Smooth muscle cell of the brain vasculature (primary cell): ENCODE measurements at places on chromosomes 6 and 20.

GRCh38 chr6:82775981-82776380, 289.7 kb downstream of the UBE3D start:
- DNase-seq: no peak

DNA sequence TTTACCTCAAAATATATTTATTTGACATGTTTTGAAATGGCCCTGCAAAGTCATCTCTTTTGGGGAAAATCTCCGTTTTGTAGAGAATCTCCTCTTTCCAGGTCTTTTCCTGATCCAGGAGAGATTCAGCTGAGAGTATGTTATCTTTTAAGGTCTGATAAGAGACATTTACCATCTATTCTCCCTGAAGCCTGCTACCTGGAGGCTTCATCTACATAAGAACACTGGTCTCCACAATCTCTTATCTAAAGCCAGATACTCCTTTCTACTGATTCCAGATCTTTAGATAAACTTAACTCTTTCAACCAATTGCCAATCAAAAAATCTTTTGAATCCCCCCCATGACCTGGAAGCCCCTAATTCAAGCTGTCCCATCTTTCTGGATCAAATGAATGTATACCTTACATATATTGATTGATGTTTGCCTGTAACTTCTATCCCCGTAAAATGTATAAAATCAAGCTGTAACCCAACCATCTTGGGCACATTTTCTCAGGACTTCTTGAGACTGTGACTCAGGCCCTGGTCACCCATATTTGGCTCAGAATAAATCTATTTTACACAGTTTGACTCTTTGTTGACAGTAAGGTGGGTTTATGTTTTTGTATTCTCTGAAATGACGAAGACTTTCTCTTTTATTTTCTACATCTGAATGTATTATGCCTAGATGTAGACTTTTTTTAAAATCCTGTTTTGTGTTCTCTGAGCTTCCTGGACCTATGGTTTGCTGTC, 95.5 kb downstream of the ECT2L start:
- no peak for DNase-seq

DNA sequence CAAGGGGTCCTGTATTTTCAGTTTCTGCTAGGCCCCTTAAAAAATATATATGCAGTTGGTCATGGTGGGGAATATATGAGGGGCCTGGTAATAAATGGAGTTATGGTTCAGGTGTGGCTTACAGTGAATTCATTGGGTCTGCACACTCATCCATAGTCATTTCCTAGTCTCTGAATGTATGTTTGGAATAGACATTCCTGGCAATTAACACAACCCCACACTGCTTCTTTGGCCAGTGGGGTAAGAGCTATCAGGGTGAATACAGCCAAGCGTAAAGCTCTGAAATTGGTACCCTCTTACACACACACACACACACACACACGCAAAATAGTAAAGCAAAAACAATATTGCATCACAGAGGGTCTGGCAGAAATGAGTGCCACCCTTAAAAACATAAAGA, 56.5 kb downstream of the QRSL1 start:
- no peak for DNase-seq

DNA sequence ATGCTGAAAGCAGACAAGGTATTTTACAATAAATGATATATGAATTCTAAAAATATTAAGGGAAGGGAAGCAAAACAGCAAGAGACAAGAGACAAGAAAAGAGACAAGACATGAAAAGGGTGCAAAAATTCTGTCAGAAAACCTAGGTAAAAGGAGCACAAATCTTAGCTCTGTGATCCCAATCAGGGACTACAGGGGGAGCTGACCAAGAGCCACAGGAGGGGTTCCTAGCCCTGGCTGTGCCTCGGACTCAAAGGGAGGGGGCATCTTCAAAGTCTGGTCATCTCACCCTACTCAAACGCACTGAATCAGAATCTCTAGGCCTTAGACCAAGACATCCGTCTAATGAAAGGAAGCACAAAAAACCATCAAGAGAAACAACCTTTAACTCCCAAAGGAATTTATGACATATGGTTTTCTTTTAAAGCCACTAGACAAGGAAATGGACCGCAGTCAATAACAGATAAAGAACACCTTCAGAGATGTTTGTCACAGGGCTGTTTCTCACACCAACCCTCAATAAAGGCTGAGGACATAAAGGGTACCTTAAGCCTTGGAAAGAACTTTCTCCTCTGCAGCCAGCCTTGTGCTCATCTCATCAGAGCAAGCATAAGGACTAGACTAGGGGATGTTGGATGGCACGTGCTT, 130.4 kb upstream of the CDYL start:
- no peak for DNase-seq

DNA sequence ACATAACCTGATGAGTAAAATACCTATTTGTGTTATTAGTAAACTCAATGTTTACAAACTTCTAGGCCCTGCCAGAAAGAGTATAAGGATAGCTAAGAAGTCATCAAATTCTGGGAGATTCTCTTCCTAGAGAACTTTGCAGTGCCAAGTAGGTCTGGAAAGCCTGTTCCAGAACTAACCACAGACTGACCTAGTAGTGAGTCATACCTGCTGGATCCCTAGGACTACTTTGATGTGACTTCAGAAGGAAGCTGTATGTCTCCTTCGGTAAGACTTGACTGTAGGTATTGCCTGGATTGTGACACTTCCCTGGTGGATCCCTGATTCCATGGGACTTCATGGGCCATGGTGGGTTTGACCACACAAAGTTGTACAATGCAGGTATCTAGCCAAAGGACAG, 131.7 kb downstream of the DNAH8 start:
- no peak for DNase-seq

DNA sequence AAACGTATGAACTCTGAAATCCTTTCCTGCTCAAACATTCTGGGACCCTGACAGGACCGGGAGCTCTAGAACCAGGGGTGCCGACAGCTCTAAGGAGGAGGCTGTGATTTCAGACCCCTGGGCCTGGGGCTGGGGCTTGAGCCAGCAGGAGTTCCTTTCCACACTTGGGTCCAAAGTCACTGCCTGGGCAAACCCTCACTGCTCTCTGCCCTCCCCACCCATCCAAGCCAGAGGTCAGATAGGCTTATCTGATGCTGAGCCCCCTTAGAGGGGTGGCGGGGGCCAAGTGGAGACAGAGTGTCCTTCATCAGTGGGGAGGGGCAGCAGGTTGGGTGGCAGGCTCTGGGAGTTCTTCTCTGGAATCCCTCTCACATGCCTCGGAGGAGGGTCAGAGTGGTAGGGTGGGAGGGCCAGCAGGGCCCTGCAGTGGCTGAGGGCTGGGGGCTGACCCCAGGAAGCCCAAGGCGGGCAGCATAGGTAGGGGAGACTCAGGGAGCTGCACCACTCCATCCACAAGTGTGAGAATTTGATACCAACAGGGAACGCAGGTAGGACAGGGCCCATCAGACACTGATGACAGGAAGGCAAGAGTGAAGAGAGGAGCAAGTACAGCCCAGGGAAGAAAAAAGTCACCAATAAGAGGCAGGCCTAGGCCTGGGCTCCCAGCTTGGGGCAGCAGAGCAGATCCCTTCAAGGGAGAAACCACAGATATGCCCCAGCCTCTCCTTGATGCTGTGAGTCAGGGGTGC, 121.0 kb downstream of the MRPL14 start:
- DNase-seq: no peak

DNA sequence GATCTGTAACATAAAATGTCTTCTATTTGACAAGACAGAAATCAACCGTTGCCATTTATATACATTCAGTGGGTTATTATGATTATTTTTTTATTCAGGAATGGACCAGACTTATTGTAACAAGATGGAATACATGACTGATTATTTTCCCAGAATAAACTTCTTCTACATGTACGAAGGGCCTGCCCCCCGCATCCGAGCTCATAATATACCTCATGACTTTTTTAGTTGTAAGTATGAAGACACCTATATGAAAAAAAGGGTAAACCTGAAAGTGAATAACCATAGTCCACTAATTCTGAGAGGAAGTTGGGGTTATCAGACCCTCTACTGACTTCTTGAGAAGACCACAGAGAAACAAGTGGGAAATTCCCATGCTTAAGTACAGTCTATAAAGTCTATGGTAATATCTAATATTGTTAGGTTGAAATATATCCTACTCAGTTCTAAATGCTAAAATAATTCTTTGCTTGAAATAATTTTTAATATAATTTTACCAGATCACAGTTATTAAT, 15.9 kb downstream of the OR2A4 start:
- no peak for DNase-seq

- DNase-seq: no peak
Measured at GRCh38 chr20:33306807-33307206, 23.8 kb downstream of the BPIFB1 start.

DNA sequence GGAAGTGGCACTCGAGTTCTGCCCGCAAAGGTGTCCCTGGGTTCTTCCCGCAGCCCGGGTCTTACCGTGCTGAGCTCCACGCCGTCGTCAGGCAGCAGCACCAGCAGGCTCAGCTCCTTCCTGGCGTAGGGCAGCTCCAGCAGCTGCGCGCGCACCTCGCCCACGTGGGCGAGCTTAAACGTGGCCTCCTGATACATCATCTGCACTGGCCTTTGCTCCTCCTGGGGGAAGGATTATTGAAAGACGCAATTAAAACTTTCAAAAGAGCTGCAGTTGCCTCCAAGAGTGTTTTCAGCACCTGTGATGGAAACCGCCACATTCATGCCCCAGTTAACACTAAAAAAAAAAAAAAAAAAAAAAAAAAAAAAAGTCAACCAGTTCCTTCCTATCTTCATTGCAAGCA, 11.3 kb downstream of the SERPINB9 start:
- no peak for DNase-seq

- DNase-seq: no peak
Measured at GRCh38 chr6:36986704-36987047, 680 bp upstream of the MTCH1 start.

GRCh38 chr6:44527181-44527580, 139.7 kb downstream of the CDC5L start:
- DNase-seq: no peak

GRCh38 chr6:111759836-111760785, 113.1 kb downstream of the FYN start:
- no peak for DNase-seq

DNA sequence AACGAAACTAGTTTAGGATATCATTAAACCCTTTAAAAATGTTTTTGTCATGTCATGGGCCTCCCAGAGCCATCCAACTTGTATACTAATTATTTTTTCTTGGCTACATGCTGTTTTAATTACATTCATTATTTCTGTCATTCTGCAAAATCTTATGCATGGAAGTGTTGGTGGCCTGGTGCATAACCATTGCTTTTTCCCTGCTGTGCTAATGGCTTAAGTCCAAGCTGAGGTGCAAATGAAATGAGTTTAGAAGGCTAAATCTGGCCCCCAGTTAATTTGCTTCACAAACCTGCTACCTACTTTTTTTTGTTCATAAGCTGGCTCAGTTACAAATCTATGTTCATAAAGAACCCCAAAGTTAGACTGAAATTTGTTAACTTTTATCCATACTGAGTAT, 1249.9 kb downstream of the EPHA7 start:
- DNase-seq: no peak

DNA sequence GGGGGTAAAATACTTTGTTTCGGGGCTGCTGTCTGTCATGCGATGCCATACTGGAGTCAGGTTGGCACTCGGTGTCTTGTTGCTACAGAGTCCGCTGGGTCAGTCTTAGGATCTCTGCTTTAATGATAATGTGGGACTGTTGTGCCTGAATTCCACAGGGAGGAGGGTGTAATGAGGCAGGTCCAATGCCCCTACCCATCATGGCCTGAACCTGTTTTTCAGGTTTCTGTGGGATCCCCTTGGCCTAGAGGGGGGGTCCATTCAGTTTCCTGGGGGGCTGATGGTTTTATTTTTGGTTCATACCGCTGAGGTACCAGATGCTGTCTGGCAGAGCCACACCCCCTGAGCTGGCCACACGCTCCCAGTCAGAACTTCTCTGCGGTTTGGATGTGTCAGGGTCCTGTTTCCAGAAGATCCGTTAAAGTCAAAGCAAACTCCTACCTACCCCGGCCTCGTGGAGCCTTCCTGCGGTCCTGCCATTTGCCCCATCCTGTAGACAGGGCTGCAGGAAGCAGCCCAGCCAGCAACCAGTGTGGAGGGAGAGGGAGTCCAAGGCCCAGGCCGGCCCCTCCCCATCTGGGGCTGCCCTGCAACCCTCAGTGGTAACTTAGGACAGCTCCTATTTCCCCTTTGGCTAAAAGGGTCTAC, 69.7 kb downstream of the TCP11 start:
- DNase-seq: no peak

GRCh38 chr20:58472273-58473018, 42.8 kb downstream of the APCDD1L start:
- DNase-seq: no peak

- no peak for DNase-seq
Measured at GRCh38 chr20:20293691-20294385, 74.1 kb upstream of the INSM1 start.

GRCh38 chr20:41278936-41279335, 38.6 kb downstream of the ZHX3 start:
- DNase-seq: no peak

DNA sequence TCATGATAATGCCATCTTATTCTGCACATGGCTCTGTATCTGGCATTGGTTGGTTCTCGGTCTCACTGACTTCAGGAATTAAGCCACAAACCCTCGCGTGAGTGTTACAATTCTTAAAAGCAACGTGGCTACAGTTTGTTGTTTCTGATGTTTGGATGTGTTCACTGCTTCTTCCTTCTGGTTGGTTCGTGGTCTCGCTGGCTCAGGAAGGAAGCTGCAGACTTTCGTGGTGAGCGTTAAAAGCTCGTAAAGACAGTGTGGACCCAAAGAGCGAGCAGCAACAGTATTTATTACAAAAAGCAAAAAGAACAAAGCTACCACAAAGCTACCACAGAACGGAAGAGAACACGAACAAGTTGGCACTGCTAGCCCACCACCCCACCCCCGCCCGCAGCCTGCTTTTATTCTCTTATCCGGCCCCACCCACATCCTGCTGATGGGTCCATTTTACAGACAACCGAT, 51.1 kb downstream of the MYLIP start:
- DNase-seq: no peak

- DNase-seq: no peak
Measured at GRCh38 chr6:124027392-124027791, 223.7 kb downstream of the NKAIN2 start.

- no peak for DNase-seq
Measured at GRCh38 chr20:15072316-15072715, 734.9 kb upstream of the FLRT3 start.
